ENCODE measurements at places on chromosomes 4 and X.

GRCh38 chr4:151690164-151690870, 70.5 kb downstream of the GATB start:
- no peak for DNase-seq

DNA sequence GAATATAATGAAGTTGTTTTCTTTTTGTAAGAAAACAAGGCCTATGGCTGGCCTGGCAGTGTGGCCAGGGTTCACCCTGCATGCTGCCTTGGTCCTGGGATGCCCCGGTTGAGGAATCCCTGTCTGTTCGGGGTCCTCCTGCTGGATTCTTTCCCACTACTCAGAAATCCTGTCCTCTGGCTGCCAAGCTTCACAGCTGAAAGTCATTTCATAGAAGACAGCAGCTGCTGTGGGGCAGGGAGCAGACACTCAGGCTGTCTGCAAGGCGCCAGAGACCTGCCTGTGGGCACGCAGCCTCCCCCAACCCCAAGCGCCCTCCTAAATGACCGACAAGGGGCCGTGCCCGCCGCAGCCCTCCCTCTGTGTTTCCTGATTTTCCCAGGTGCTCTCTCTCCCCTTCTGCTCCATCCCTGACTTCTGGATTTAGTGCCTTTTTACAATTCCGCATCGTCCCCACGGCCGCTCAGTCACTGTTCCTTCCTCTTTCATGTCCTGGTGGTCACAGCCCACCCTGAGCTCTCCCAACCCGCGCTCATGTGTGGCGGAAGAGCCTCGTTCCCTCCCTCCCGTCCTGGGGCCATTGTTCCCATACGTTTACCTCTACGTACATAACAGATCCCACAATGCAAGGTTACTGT, 27.5 kb downstream of the ZFYVE28 start:
- DNase-seq, result no peak

- DNase-seq, result no peak
Measured at GRCh38 chr4:1359144-1359501, 12.1 kb downstream of the UVSSA start.

DNA sequence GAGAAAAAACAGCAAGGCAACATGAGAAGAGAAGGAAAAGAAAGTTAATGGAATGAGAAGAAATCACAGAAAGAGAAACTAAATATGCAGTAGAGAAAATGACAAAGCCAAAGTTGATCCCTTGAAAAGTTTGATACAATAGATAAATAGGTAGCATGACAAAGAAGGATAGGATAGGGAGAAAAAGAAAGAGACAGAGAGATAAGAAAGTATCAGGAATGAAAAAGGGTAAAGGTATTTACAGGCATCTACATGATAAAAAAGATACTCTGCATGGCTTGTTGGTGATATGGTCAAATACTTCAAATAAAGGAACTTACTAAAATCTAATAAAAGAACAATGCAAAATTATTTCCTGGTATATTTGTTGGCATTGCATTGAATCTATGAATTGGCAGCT, 185.5 kb upstream of the TECRL start:
- DNase-seq, result no peak

DNA sequence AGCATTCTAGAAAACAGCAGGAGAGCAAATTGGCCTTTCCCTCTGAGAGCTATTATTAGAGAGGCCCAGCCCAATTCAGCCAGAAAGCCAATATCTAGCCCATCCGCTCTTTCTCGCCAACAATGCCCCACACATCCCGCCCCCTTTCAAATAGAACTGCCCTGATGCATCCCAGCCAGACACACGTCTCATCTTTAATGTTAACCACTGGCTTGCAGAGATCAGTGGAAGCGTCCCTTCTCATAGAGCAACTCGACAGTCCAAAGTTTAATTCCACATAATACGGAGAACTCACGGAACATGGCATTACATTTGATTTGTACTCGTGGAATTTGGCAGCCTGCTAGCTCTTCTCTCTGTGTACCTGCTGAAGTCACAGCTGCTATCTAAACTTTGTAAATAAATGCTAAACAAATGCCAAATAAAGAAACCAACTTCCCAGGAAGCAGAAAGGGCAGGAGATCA, 304.4 kb downstream of the DHX15 start:
- DNase-seq, result no peak

DNA sequence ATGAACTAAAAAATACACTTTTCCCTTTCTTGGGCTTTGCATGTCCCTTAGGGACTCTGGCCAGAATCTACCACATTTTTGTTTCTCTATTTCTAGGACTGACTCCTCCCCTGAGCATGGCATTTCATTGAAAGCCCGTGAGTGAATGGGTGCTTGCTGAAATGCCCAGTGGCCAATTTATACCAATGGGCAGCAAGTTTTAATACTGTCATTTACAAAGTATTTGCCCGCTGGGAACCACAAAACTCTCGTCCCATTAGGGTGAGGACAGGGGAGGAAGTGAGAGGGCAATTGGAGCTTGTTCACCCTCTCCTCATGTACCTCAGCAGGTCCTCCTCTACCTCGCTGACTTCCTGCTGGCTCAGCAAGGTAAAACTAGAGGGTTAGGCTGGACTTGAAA, 1.1 kb downstream of the SRPX2 start:
- DNase-seq, result no peak

DNA sequence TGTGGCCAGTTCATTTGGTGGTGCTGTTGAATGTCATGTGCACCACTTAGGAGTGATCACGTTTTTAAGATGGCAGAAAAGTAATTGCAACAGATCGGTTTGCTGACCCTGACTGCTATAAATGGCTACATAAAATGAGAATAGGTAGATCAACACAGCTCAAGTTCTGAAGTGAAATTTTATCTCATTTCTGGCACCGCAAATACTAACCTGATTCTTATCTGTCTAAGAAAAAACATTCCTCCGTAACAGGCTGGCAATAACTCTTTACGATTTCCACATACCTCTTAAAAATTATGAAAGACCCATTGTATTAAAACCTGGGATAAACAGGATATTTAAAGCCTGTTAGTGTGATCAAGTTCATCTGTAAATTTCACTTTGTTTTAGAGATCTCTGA, 387.5 kb downstream of the PDGFC start:
- no peak for DNase-seq

DNA sequence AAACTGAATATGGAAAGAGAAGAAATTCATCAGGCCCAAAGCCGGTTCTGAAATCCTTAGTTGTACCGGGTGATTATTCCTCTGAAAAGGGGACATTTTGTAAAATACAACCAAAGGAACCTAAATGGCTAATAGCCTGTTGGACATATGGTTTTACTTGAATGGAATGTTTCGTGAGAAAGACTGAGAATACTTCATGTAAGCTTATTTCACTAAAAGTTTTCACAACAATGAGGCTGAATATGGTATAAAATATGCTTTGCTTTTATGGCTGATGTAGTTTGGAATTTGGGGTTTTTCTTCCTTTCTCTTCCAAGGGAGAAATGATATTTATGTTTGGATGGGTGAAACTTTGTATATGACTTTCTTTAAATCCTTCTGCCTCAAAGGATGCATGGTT, 2.7 kb downstream of the GRIA3 start:
- no peak for DNase-seq
